ENCODE measurements at places on chromosomes 1 and 21.

GRCh38 chr21:46028573-46029091 is 47.1 kb downstream of the COL6A1 start:
- DNase-seq = no peak

DNA sequence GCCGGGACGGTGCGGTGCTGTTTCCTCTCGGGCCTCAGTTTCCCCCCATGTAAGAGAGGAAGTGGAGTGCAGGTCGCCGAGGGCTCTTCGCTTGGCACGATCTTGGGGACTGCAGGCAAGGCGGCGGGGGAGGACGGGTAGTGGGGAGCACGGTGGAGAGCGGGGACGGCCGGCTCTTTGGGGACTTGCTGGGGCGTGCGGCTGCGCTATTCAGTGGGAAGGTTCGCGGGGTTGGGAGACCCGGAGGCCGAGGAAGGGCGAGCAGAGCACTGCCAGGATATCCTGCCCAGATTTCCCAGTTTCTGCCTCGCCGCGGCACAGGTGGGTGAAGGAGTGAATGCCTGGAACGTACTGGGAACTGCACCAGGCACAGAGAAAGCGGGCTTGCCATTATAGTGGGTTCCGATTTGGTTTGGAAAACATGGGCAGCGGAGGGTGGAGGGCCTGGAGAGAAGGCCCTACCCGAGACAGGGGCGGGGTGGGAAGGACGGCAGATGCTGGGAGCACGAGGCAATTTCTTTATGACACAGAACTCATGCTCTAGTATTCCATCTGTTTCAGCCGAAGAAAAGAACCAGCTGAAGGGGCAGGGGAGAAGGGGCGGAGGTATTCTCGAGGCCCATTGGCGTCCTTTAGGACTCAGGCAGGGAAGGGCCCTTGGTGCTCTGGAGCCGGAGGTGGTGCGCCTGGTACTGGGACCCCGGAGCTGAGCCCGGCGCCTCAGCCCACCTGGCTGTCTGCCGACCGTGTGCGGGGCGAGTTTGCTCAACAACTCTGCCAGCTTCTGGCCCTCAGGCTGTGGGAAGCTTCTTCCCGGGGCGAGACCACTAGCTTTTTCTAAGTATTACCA is 960 bp downstream of the PCSK9 start:
- no peak for DNase-seq

DNA sequence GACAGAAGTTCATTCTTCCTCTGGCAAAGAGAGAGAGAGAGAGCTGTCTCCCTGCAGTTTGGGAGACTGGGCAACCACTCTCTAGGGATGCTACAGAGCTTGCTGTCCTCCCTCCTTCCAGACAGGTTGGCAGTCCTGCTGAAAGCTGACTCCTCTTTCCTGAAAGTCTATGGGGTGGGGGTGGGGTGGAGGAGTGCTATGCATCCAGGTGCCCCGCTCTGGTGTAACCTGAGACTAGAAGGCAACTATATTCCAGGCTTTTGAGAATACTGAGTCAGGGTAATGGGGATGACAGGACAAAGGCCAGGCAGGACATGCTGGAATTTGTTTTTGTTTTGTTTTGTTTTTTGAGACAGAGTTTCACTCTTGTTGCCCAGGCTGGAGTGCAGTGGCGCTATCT is 55.4 kb downstream of the OPTC start:
- DNase-seq = no peak

DNA sequence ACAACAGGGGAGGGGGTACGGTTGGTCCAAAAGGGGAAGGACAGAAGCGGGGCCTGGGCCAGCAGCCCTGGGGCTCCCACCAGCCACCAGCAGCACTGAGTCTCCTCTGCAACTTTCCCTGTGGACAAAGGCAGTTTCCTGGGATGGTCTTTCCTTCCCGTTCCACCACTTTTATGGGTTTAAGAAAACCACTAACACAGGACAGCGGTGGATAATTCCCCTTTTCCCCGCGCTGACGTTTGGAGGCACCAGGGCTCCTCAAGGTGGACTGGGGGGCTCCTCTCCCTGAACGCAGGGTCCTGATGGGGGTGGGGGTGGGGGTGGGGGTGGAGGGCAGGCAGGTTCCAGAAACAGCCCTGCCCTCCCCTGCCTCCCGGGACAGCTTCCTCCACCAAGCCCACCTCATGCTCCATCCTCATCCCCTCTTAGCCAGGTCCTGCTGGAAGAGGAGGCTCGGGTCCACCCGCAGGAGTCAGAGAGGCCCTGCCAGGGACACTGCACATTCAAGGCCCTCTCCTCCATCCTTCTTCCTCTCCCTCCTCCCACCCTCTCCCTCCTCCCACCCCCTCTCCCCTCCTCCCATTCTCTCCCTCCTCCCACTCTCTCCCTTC is 4.8 kb upstream of the COL6A1 start:
- DNase-seq = no peak

DNA sequence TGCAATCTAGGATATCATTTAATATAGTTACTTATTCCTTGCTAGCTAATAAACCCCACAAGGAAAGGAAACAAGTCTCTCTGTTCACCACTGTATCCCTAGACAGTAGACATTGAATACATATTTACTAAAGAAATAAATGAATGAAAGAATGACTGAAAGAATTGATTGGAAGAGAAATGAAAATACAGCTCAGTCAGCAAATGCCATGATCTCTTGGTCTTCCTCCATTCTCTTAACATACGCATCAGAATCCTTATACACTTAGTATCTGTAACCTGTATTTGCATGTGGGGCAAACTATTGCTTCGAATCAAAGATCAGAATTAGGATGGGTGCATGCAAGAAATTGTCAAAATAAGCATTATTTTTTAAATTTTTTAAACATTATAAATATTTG is 500.8 kb upstream of the ADGRL2 start:
- DNase-seq = no peak

DNA sequence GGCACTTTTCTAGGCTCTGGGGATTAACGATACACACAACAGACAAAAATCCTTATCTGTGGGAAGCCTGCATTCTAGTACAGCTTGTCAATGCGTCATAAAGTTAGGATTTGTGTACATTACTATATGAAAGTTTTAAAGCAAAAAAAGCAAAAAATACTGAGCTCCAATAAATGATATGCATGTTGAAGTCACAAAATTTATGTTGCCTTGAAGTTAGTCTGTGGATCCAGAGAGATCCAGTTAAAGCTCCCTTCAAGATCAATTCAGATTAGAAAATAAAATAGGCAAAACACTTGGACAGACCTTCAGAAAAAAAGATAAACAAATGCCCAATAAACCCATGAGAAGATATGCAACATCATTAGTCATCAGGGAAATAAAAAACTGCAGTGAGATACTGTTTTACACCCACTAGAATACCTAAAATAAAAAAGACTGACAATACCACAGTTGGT is 33.1 kb upstream of the KCNQ4 start:
- DNase-seq = no peak

DNA sequence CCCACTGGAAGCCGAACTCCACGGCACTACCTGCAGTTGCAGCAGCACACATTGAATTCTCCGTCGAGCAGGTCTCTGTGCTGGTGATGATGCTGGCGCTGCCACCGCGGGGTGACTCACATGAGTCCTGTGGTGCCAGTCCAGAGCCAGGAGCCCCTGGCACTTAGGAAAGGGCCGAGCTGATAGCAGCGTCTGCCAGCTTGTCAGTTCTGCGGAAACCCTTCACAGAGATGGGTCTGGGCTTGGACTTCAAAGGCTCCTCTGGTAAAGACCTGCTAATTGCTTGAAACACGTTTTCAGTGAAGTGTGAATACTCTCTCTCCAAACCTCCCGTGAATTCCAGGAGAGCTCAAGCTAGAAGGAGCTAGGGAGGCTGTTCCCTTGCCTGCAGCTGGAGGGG is 92.2 kb downstream of the GRIK3 start:
- DNase-seq = no peak

- DNase-seq = no peak
Observed at GRCh38 chr1:23020706-23021405, 1.6 kb downstream of the KDM1A start.

GRCh38 chr21:34594566-34595234 is 20.2 kb downstream of the RCAN1 start:
- no peak for DNase-seq

GRCh38 chr1:230690101-230690500 is 23.8 kb downstream of the AGT start:
- DNase-seq = no peak

GRCh38 chr1:41882486-41882885 is 36.2 kb downstream of the HIVEP3 start:
- no peak for DNase-seq

DNA sequence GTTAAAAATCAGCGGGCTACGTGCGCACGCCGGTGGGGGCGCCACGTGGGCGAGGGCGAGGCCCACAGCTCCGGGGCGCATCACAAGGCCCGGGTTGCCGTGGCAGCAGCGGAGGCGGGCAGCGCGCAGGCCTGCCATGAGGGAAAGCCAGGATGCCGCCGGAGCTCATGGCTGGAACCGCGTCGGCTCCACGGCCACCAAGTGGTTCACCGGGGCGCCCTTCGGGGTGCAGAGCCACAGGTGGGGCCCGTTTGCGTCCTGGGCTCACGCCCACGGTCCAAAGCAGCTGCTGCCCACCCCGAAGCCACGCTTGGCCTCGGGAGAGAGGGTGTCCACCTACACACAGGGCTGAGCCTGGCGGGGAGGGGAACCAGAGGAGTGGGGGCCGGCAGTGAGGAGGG is 4.9 kb upstream of the TTC22 start:
- no peak for DNase-seq

- no peak for DNase-seq
Observed at GRCh38 chr21:36608897-36609225, 90.1 kb upstream of the SIM2 start.

DNA sequence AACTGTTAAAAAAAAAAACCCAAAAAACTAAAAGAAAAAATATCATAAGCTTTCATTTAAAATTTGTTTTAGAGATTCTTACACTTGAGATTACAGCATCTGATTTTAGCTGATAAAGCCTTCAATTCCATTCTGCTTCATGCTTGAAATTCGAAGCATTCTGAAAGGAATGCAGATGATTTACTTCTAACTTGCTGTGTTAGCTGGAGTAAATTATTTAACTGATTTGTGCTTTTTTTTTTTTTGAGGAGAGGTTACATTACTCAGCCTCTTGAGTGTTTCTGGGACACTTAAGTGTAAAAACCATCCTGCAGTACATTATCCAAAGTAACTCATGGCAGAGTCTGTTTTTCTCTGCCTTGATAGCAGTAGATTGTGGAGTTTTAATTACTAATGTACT is 4.5 kb upstream of the TRIM67 start:
- DNase-seq = no peak

GRCh38 chr1:72636631-72637030 is 354.3 kb upstream of the NEGR1 start:
- DNase-seq = no peak

DNA sequence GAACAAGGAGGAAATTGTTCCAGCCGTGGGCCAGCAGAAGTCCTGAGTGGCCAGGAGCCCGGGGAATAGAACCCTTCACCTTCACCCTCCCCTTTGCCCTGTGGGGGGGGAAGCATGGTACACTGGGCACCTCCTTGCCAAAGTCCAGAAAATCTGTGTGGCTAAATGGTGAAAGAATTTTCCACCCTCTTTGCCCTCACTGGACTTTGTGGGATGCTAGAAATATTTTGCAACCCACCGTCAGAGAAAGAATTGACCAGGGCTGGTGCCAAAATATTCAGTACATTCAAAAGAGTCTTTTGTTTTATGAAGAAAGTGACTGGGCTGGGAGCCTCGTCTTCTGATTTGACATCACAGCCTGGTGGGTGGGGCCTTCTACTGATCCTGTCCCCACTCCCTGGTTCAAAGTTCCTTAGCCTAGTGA is 14.6 kb downstream of the NFASC start:
- no peak for DNase-seq

- no peak for DNase-seq
Observed at GRCh38 chr1:109040627-109040988, 1.3 kb downstream of the WDR47 start.

DNA sequence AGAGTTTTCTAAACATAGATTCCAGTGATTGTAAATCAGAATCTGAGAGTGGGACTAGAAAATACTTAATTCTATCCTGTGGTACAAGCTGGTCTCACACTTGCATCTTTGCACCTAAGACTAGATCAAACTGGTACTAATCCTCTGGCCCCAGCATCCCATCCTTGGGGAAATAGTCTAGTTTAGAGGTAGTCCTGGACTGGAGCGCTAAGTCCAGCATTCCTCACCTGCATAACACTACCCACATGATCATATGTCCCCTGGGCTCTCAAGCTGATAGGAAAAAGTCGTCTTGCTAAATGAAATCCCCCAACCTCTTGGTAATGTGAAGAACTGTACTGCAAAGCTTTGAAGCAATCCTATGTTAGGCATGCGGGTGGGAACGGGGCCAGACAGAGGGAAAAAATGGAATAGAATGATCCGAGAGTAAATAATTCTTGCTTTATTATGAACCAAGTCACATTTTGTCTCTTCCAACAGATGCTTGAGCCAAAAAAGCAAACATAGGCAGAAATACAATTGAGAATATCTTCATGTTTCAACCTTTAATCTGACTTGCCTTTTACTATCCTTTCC is 4.8 kb downstream of the COX20 start:
- no peak for DNase-seq

DNA sequence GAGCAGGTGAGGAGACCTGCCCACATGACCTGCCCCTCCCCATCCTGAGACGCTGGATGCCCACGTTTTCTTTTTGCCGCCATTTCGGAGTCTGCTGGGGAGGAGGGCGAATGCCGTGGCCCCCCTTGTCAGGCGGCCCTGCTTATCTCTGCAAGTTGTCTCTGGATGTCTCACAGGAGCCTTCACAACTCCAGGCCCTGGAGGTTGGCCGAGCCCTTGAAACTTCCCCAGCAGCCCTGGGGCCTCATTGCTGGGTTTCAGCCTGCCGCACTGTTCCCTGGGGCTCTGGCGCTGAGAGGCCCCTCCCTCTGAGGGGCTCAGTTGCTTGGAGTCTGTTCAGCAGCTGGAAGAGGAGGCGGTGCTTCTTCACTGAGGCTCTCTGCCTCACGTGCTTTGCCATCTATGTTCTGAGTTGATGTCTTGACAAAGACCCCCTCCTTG is 29.8 kb upstream of the ZBTB21 start:
- DNase-seq = no peak

DNA sequence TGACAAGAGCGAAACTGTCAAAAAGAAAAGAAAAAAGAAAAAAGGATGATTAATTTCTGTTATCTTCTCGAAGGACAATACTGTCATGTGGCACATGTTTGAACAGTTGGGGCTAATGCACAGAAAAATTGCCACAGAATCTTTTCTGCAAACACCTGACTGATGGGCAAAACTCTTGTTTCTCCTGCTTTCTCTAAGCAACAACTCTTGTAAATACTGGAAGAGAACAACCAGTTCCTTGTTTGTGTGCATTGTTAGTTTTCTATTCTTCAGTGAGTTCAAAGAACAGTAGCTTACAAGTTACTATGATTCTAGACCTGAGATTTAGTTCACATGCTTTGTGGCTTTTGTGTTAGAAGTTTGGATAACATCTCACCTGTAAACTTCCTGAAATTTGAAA is 60.7 kb downstream of the CDC14A start:
- DNase-seq = no peak
